K562 (cell line): ENCODE measurements at places on chromosomes 4 and X.

- DNase-seq: no peak
These were observed 34.6 kb downstream of the CPLX1 start for GRCh38 chr4:791252-791897.

GRCh38 chr4:113756005-113756410, 5.5 kb downstream of the CAMK2D start:
- DNase-seq: no peak

DNA sequence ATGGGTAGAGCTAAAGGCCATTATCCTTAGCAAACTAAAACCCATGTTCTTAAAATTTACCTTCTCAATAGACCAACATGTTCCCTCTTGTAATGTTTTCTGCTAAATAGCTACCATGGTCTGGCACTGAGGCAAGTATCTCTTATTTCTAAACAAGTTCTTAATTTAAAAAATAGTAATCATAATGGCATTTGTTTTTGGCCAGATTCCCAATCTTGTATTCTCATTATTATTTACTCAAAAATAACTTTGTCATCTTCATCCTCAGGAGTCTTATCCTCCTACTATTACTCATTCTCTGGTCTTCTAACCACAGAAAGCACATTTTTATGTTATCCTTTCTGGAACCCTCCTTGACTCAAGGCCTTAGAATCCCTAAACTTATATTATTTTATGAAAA, 931.2 kb downstream of the CCSER1 start:
- no peak for DNase-seq

DNA sequence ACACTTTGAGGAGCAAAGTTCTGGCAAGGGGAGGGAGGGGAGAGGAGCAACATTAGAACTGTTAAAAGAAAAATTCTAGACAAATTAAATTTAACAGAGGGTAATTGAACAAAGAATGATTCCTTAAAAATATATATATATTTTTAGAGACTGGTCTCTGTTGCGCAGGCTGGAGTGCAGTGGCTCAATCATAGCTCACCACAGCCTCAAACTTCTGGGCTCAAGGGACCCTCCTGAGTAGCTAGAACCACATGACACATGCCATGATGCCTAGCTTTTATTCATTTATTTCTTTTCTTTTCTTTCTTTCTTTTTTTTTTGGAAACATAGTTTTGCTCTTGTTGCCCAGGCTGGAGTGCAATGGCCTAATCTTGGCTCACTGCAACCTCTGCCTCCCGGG, 19.1 kb upstream of the SPINK2 start:
- DNase-seq: no peak

DNA sequence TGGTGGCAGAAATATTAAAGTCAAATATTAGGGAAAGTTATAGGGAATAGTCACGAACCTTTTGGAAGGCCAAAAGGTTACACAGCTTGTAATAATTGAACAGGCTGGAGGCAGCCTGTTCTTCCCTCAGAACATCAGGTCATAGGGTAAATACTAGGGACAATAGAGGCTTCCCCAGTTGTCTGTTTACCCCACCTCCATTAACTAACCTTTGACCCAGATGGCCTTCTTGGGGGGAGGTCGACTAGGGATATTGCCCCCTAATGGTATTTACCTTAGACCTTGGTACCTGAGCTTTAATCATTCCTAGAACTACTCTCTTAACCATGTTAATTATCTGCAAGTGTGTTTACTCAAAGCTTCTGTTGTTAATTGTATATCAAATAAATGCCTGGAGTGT, 26.0 kb downstream of the C4orf17 start:
- DNase-seq: no peak

- no peak for DNase-seq
These were observed 217.3 kb downstream of the MID1IP1 start for GRCh38 chrX:39018541-39018940.

- no peak for DNase-seq
These were observed 133.1 kb downstream of the KDR start for GRCh38 chr4:54992266-54992665.

DNA sequence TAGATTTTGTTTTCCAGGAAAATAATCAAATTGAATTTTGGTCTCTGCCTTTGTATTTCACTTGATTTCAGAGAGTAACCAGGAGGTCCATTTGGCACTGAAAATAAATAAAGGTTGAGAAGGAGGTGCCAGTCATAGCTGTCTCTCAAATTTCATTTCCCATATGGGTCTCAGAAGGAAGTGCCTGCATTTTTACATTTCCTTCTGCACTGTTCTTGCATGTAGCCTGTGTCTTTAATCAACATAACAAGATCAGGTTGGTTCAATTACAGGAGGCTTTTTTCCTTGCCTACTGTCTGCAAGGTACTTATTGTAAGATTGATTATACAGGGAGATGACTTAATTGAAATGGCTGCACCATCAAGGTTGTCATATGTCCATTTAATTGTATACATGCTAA, 15.7 kb downstream of the LRRC66 start:
- DNase-seq: no peak

GRCh38 chrX:19613645-19614323, 98.5 kb upstream of the MAP3K15 start:
- DNase-seq: no peak

DNA sequence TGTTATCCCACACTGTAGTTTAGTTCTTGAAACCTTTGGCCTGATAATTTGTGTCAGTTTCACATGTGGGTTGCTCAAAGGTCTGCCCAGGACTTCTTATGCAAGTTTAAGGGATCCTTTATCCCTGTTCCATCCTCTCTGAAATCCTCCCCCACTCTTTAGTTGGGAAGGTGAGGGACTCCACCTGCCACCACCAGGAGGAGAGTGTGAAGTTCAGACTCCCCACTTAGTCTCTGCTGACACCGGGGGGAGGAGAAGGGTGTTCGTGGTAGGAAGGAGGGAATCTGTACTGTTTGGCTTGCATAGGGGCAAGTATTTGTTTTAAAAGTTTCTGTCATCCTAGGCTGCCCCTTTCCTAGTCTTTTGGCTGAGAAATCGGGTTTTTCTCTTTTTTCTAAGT, 211.8 kb downstream of the PPP4R3C start:
- no peak for DNase-seq
